Testis (tissue), 5 donors: ENCODE measurements at places on chromosomes 7 and 10. TPM values are rescaled to one million over a fixed set of nuclear protein-coding genes. Genes with fewer than 3 reads are reported as not detected.

- DNase-seq: no peak
- no peak overlapping the region for H3K27ac ChIP-seq
- no peaks in the 10 kb centered on the region for H3K27me3 ChIP-seq
- H3K36me3 ChIP-seq: no peaks in the 10 kb centered on the region
- no peak overlapping the region for H3K4me3 ChIP-seq
These were observed 204.3 kb downstream of the ARHGAP12 start for GRCh38 chr10:31724296-31724695.

DNA sequence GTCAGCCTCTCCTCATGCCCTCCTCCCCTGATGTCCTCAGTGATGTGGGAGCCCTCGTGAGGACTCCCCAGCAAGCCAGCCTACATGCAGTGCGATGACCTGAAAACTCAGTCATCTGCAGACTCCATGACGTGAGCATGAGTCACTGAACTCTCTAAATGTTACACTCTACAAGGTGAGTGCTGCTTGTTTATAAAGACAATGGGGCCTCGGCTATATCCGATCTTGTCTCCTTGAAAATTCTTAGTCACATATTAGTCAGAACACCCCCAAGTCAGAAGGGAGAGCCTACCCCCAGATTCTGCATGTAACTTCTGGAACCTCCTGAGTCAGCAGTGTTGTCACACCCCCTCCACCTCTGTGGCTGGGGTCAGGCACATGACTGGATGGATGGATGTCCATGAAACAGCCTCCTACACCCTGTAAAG is 673.8 kb downstream of the INHBA start:
- H3K36me3 ChIP-seq: no peaks in the 10 kb centered on the region
- no peaks in the 10 kb centered on the region for H3K4me1 ChIP-seq
- no peaks in the 10 kb centered on the region for H3K27me3 ChIP-seq

DNA sequence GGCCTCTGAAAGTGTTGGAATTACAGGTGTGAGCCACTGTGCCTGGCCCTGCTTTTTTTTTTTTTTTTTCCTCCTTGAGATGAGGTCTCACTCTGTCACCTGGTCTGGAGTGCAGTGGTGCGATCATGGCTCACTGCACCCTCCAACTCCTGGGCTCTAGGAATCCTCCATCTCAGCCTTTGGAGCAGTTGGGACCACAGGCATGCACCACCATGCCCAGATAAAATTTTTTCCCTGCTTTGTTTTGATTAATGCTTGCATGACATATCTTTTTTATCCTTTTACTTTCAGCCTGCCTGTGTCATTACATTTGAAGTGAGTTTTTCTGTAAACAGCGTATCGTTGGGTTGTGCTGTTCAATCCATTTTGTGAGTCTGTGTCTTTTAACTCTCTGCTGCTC is 97.0 kb downstream of the ANKRD61 start:
- no peak for DNase-seq
- H3K27ac ChIP-seq: no peak overlapping the region
- no peak overlapping the region for H3K4me3 ChIP-seq
- H3K27me3 ChIP-seq: no peaks in the 10 kb centered on the region
- no peaks in the 10 kb centered on the region for H3K4me1 ChIP-seq

- no peaks in the 10 kb centered on the region for H3K27me3 ChIP-seq
- DNase-seq: no peak
- no peak overlapping the region for H3K4me3 ChIP-seq
- no peaks in the 10 kb centered on the region for H3K4me1 ChIP-seq
- no peak overlapping the region for H3K27ac ChIP-seq
These were observed 243.1 kb downstream of the FGFR2 start for GRCh38 chr10:121355161-121355560.

DNA sequence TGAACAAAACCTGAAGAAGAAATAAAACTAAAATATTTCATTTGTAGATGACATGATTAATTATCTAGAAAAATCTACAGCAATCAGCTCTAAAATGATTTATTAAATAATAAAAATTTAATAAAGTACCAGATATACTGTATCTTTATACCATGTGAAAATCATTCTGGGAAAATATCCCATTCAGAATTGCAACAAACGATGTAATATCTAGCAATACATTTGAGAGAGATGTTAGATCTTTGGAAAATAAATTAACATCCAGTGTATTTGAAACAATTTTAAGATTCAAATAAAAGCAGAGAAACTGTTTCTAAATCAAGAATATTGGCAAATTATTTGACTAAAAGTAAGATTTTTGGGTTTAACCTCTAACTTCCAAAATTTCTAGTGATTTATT is 62.2 kb downstream of the ZEB1 start:
- no peaks in the 10 kb centered on the region for H3K27me3 ChIP-seq
- H3K27ac ChIP-seq: no peak overlapping the region
- H3K4me1 ChIP-seq: no peaks in the 10 kb centered on the region
- H3K4me3 ChIP-seq: no peak overlapping the region

GRCh38 chr10:79243181-79244067 is 103.8 kb upstream of the PPIF start:
- H3K4me1 ChIP-seq: peaks cover 39% of the 10 kb centered on the region
- no peak overlapping the region for H3K27ac ChIP-seq
- no peaks in the 10 kb centered on the region for H3K36me3 ChIP-seq
- H3K27me3 ChIP-seq: no peaks in the 10 kb centered on the region
- peak; percentile 68 for DNase-seq
- H3K4me3 ChIP-seq: peak overlapping the region; percentile 54

GRCh38 chr7:105216786-105217185 is 171.9 kb downstream of the SRPK2 start:
- DNase-seq: no peak
- H3K36me3 ChIP-seq: no peaks in the 10 kb centered on the region
- no peak overlapping the region for H3K27ac ChIP-seq
- H3K27me3 ChIP-seq: no peaks in the 10 kb centered on the region
- no peak overlapping the region for H3K4me3 ChIP-seq

- no peak overlapping the region for H3K27ac ChIP-seq
- DNase-seq: no peak
- H3K4me3 ChIP-seq: no peak overlapping the region
- no peaks in the 10 kb centered on the region for H3K36me3 ChIP-seq
These were observed 82.7 kb downstream of the RAMP3 start for GRCh38 chr7:45240273-45240771.

- H3K27ac ChIP-seq: no peak overlapping the region
- H3K4me3 ChIP-seq: no peak overlapping the region
- H3K36me3 ChIP-seq: no peaks in the 10 kb centered on the region
- no peak for DNase-seq
- no peaks in the 10 kb centered on the region for H3K27me3 ChIP-seq
These were observed 18.1 kb downstream of the RP9 start for GRCh38 chr7:33091111-33091531.

DNA sequence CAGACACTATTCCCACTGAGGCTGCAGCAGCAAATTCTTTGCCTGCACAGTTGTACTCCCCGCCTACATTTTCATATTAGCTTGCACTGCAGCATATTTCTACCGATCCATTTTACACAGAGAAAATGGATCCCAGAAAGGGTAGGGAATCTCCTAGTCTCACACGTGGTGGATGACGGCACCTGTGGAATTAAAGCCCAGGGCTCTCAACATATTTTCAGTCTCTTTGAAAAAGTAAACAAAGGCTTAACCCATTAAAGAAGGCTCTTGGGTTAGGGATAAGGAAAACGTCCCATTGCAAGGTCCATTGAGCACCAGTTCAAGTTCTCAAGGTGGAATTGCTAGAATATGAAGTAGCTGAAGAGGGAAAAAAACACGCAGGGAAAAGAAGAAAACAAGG is 49.4 kb upstream of the FOXI2 start:
- H3K36me3 ChIP-seq: no peaks in the 10 kb centered on the region
- no peak overlapping the region for H3K4me3 ChIP-seq
- H3K27ac ChIP-seq: no peak overlapping the region

DNA sequence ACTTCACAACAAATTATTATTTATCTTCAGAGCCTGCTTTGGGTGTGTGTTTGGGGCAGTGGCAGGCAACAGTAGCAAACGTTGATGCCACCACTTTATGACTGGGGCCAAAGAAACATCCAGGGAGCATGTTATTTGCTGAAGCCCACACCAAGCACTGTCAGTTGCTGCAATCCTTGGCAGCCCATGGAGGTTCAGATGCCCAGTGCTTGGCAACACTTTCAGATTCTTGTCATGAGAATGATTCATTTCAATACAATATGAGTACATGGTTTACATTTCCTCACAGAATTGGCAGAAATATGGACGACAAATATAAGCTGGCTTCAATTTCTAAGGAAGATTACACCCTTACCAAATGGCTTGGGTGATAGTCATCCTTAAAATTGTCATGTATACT is 46.5 kb upstream of the GLI3 start:
- H3K36me3 ChIP-seq: no peaks in the 10 kb centered on the region
- no peaks in the 10 kb centered on the region for H3K27me3 ChIP-seq
- H3K4me3 ChIP-seq: no peak overlapping the region

DNA sequence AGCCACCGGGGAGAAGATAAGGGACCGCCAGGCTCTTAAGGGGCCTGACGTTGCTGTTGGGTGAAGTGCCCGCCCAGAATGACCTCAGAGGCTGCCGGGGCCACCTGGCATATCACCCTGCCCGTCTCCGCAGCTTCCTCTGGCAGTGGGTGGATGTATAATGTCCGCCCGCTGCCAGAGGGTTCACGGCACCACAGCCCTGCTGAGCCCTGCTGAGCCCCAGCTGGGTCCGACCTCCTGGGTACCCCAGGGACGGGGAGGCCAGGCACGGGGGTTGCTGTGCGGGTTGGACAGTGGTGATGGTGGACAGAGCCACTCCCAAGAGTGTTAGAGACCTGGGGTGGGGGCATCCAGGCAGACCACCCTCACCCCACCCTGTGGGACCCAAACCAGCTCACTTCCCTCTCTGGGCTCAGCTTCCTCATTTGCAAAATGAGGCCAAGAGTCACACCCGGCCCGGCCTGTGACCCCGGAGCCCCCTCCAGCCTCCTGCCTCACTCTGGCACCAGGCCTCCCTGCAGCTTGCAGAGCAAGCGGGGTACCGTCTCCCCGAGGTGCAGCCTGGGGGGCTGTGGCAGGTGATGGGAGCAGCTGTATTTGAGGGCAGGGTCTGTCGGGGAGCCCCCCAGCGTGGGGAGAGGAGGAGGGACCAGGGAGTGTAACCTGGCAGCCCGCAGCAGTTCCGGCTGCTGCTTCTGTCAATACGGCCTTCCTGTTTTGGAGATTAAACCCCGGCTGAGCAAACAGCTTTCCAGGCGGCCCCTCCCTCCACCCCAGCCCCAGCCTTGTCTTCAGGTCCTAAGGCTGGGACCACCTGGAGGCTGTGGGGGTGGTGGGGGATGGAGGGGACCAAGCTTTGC is 8.4 kb upstream of the LFNG start:
- no peak for DNase-seq
- no peaks in the 10 kb centered on the region for H3K36me3 ChIP-seq
- no peak overlapping the region for H3K4me3 ChIP-seq
- H3K27ac ChIP-seq: no peak overlapping the region

GRCh38 chr10:66337211-66337610 is 588.6 kb upstream of the LRRTM3 start:
- no peaks in the 10 kb centered on the region for H3K27me3 ChIP-seq
- no peak overlapping the region for H3K4me3 ChIP-seq
- H3K36me3 ChIP-seq: no peaks in the 10 kb centered on the region
- no peaks in the 10 kb centered on the region for H3K4me1 ChIP-seq

DNA sequence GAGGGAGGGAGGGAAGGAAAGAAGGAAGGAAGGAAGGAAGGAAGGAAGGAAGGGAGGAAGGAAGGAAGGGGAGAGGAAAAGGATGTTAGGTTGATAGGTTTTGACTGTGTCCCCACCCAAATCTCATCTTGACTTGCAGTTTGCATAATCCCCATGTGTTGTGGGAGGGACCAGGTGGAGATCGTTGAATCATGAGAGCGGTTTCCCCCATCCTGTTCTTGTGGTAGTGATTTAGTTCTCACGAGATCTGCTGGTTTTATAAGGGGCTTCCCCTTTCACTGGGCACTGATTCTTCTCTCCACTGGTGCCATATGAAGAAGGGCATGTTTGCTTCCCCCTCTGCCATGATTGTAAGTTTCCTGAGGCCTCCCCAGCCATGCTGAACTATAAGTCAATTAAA is 15.1 kb upstream of the NUDCD3 start:
- no peaks in the 10 kb centered on the region for H3K4me1 ChIP-seq
- H3K27ac ChIP-seq: no peak overlapping the region
- no peak overlapping the region for H3K4me3 ChIP-seq
- H3K27me3 ChIP-seq: no peaks in the 10 kb centered on the region
- DNase-seq: no peak
- H3K36me3 ChIP-seq: no peaks in the 10 kb centered on the region

- H3K4me1 ChIP-seq: no peaks in the 10 kb centered on the region
- no peak overlapping the region for H3K27ac ChIP-seq
- H3K36me3 ChIP-seq: no peaks in the 10 kb centered on the region
- no peaks in the 10 kb centered on the region for H3K27me3 ChIP-seq
- DNase-seq: no peak
These were observed 134.4 kb downstream of the ARHGAP21 start for GRCh38 chr10:24589265-24589664.

GRCh38 chr7:46133072-46133471 is 212.0 kb upstream of the IGFBP3 start:
- H3K4me1 ChIP-seq: no peaks in the 10 kb centered on the region
- no peak overlapping the region for H3K4me3 ChIP-seq
- H3K36me3 ChIP-seq: no peaks in the 10 kb centered on the region
- H3K27me3 ChIP-seq: no peaks in the 10 kb centered on the region
- no peak for DNase-seq
- no peak overlapping the region for H3K27ac ChIP-seq

- H3K27me3 ChIP-seq: no peaks in the 10 kb centered on the region
- no peak overlapping the region for H3K27ac ChIP-seq
- no peak for DNase-seq
- H3K36me3 ChIP-seq: no peaks in the 10 kb centered on the region
These were observed 167.2 kb upstream of the HGF start for GRCh38 chr7:81937091-81937490.

The CALHM2 gene
- total RNA-seq: 78.6 TPM

The SRI gene
- total RNA-seq: 53.1 TPM

The FAM25C gene
- total RNA-seq: not detected

The OPN1SW gene
- not detected for total RNA-seq

The UCMA gene
- 0.43 TPM for total RNA-seq
